ENCODE measurements at places on chromosomes 4 and X.

DNA sequence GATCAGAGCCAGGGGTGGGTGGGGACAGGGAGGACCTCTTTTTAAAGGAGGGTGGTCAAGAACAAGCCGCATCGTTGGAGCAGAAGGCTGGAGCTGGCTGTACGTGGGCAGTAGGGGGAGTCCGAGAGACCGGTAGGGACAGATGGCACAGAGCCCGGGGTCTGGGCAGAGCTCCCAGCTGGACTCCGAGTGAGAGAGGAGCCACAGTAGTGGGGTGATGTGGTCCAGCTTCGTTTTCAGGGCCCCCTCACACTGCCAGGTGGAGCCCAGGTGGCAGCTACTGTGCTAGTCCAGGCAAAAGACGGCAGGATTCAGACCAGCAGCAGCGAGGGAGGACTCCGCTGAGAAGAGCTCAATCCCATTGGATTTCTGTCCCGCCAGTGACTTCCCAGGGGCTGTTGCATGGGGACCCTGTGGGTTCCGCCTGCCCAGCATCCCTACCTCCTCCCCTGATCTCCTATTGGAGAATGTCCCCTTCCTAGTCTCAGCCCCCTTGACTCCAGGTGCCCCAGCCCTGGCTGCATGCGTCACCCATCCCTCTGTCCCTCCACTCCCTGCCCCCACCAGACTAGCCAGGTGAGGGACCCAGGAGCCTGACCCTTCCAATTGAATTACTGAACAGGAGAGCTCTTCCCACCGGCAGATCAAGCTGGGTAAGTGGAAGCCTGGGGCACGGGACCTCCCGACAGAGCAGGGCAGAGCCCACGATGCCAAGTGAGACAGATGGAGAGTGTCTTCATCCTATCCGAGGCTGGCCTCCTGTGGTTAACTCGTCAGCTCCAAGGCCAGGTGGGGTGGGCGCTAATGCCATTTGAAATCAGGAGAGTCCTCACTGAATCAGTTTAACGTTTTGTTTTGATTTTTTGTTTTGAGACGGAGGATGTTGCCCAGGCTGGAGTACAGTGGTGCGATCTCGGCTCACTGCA, 2.9 kb downstream of the ARHGAP4 start:
- DNase-seq: peak; percentile 77

- DNase-seq: peak; percentile 19
Measured at GRCh38 chrX:41386222-41386990, 52.4 kb downstream of the DDX3X start.

DNA sequence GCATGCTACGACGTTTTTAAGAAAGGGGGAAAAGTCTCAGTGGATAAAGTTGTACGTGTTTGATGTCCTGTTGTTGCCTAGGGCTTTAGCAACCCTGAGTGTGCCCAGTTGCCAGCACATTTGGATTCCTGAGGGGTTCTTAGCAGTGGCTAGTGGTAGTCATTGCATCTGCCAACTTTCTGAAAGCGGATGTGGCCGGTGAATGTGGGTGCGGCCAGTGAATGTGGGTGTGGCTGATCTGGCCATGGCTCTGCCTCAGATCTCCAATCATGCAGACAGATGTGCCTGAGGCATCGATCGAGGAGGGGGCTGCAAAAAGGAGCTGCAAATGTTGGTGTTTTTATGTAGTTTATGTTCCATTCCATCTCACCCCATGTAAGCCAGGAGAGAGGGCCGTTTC, 41.5 kb upstream of the FAT1 start:
- peak; percentile 31 for DNase-seq

DNA sequence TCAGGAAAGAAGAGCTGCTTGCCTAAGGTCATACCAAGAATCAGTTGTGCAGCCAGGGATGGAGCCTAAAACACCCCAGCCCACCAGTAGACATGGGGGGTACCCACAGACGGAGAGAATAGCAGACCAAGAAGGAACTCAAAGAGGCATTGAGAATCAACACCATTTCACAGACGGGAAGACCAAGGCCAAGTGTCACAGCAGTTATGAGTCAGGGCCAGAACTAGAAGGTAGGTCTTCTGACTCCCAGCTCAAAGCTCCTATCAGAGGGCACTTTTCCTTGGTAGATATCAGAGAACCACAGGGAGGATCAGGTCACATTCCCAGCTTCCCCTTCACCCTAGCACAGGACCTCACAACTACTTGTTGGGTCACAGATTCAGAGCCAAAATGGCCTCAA, 14.5 kb downstream of the OTUD5 start:
- DNase-seq: no peak

GRCh38 chr4:123587983-123588494, 191.4 kb downstream of the SPRY1 start:
- peak; percentile 77 for DNase-seq

DNA sequence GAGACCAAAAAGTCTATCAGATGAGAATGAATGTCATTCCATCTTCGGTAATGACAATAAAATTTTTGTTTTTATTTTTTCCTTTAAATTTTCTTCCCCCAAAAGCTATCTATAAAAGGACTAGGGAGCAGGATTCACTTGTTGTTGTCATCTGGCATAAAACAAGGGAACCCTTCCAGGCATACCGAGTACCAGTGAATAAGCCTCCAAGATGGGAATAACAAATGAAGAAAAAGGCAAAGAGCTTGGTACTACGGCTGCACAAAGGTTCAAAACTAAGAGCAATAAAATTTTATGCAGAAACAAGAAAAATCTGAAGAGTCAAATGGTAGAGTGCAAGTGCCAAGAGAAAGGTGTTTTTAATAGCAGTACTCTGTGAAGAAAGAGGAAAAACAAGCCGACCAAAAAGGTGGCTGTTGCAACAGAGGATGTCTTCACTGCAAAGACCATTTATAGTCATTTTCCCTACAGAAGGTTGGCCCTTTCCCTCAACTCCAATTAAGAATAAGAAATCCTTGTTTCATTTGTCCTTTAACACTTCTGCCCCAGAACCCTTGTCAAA, 25.8 kb downstream of the PPP3CA start:
- DNase-seq: peak; percentile 19

DNA sequence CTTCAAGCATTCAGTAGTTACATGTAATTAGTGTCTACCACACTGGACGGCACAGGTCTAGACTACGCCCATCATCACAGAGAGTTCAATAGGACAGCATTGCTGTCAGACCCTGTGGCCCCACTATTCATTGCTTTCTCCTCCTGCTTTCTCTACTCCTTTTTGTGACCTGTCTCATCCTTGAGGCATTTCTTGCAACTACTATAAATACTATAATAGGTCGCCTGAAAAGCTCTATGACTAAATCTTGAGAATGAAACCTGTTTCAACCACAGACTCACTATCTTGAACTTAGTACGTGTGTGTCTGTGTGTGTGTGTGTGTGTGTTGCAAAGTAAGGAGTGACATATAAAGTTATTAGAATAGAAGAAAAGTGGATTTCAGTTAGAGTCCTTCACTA, 252.9 kb upstream of the KLF3 start:
- DNase-seq: no peak

DNA sequence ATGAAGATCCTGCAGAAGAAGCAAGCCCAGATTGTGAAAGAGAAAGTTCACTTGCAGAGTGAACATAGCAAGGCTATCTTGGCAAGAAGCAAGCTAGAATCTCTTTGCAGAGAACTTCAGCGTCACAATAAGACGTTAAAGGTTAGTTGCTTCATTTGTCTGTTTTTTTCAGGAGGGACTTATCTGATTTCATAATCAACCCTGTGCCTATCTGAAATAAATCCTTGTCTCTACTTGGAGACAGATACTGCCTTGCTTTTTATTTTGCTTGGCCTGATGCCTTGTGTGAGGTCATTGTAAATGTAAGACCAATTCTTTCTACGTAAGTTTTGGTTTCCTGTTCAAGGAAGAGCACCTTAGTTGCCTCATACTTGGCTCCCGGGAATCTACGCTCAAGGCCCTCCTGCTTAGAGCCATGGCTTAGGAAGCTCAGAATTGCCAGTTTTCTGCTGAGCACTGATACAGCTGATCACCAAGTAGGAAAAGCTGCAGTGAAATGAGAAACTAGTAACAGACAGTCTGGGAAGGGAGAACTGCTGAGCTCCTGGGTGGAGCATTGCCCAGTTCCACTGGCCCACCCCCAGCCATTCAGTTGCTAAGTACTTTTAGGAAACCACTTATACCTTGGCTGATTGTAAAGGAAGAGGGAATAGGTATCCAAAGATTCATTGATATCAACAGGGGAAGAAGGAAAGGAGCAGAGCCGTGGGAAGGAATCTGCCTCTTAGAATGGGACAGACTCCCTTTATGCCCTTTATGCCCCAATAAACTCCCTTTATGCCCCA, 41.8 kb downstream of the RBBP7 start:
- peak; percentile 92 for DNase-seq

GRCh38 chrX:128294198-128294597, 242.0 kb upstream of the ACTRT1 start:
- no peak for DNase-seq

GRCh38 chr4:128320656-128321055, 33.0 kb upstream of the PGRMC2 start:
- no peak for DNase-seq

DNA sequence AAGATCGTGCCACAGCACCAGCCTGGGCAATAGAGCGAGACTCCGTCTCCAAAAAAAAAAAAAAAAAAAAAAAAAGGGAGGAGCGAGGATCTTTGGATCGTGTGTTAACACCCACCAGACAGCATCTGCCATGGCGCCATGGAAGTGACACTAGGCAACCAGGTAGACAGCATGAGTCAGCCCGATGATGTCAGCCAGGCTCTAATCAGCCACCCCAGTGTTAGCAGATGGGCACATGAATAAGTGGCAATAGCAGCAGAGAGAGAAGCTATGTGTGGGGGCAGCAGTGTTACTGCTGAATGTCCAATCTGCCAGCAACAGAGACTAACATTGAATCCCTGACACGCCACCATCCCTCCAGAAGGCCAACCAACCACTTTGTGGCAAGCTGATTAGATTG, 6.6 kb downstream of the SYN1 start:
- no peak for DNase-seq

DNA sequence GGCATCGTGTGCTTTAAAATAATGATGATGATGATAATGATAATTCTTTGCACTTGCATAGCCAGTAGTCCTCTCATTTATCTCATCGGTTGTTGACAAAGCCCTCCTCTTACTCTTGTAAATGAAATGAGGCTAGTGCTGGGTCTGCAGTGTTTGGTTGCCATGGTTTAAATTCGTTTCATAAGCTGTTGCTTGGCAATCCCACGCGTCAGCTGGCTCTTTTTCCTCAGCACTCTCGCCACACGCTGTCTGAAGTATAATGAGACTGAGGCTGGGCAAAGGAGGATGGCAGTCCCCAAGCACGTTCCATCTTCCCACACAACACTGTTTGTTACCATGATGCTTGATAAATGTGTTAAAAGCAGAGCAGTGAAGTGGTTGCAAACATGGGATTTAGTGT, 15.5 kb downstream of the PAGE4 start:
- DNase-seq: no peak

GRCh38 chr4:123869286-123870215, 473.0 kb downstream of the SPRY1 start:
- DNase-seq: no peak

- DNase-seq: no peak
Measured at GRCh38 chr4:92522356-92522755, 218.6 kb downstream of the GRID2 start.

DNA sequence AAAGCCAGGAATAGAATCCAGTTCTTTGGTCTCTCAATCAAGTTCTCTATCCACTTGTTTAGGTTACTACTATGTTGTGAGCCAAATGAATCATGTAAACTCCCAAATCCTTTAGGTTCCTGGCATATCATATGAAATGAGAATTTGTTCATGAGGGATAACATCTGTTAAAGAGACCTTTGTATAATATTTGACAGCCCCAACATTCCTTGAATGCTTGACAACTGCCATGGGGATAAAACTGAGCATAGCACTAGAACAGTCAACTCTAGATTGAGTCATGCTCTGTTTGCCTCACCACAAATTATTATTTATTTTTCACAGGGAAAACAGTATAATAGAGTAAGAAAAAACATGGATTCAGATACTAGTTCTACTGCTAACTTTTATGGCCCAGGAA, 93.3 kb downstream of the NAA11 start:
- peak; percentile 48 for DNase-seq

GRCh38 chrX:70437011-70437410, 7.6 kb upstream of the DLG3 start:
- DNase-seq: peak; percentile 60

DNA sequence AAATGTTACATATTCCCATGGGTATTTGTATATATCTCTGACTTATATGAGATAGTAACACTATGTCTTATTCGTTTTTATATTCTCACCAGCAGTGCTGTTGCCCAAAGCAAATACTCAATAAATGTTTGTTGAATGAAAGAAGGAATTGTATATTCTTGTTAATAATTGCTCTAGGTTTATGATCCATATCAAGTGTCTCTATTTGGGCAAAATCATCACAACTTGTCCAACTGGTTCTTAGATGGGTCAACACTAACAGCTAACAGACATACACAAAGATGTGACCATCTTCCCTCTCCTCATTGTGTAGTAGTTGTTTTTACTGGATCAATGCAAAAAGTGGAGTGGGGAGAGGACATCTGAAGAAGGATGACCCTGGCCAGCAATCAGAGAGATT, 6.6 kb upstream of the APLN start:
- no peak for DNase-seq

- DNase-seq: peak; percentile 37
Measured at GRCh38 chr4:41144812-41145211, 69.5 kb downstream of the APBB2 start.

- DNase-seq: no peak
Measured at GRCh38 chr4:146398896-146399445, 122.8 kb downstream of the SLC10A7 start.

GRCh38 chr4:139540161-139540560, 15.9 kb downstream of the SETD7 start:
- DNase-seq: no peak

DNA sequence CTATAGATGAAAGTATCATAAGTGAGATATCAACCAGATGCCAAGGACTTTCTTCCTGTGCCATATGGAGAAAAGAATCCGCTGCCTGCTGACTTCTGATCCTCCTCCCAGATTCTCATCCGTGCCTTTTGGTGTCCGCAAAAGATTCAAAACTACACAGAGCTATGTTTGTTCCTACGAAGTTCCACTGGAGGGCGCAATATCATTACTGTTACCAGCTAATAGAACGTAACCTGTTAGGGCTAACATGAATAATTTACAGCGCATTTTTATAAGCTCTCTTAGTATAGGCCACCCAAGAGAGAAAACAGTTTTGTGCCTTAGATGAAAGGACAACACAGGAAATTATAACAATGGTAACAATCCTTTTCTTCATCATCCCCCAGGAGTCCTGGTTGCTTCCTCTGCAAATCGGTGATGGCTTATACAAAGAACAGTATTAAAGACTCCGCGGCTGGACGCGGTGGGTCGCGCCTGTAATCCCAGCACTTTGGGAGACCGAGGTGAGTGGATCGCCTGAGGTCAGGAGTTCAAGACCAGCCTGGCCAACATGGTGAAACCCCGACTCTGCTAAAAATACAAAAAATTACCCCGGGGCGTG, 22.8 kb upstream of the CENPVL3 start:
- peak; percentile 65 for DNase-seq

- peak; percentile 39 for DNase-seq
Measured at GRCh38 chr4:24473309-24473721, 111.0 kb downstream of the DHX15 start.

DNA sequence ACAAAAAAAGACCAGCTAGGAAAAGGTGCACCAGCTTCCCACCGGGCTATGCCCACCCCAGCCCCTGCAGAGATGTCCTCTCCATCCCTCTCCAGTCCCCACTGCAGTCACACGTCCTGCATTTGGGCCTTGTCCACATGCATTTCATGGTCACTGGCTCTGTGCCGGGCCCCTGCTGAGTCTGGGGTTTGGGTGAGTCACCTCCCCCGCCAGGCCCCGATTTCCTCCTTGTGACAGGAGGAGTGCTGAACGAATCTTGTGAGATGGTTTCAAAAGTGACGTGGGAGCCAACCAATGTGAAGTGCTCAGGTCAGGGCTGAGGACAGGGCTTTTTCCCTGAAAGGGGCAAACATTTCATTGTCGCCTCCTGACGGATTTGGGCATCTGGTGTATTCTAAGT, 7.1 kb downstream of the CPZ start:
- DNase-seq: peak; percentile 46

Measured in cardiac fibroblast (primary cell).